Amniotic stem cell (primary cell): ENCODE measurements at places on chromosomes 6 and 20.
A peak's percentile ranks its signal among the peaks of the same experiment; 100 is the strongest.

GRCh38 chr6:27472182-27472616 is 706 bp downstream of the ZNF184 start:
- peak; percentile 41 for DNase-seq

DNA sequence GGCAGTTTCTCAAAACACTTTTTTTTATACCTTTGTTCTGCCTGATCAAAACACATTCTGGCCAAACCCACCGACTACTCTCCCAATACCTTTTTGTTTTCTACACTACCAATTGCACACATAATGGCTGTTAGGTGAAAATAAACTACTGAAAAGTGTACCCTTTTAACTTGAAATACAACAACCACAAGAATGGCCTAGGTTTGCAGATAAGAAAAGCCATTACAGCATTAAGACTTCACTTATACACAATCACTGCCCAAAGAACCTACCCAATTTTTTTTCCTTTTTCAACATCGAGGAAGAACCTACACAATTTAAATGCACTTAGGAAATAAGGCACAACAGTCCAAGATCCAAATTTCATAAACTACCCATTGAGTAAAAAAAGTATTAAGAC is 1.8 kb downstream of the SEC63 start:
- no peak for DNase-seq

GRCh38 chr6:83536034-83536646 is 23.8 kb downstream of the PRSS35 start:
- peak; percentile 20 for DNase-seq

GRCh38 chr6:21608601-21609000 is 15.1 kb downstream of the SOX4 start:
- no peak for DNase-seq

GRCh38 chr6:32559747-32560146 is 29.7 kb upstream of the HLA-DRB5 start:
- no peak for DNase-seq

DNA sequence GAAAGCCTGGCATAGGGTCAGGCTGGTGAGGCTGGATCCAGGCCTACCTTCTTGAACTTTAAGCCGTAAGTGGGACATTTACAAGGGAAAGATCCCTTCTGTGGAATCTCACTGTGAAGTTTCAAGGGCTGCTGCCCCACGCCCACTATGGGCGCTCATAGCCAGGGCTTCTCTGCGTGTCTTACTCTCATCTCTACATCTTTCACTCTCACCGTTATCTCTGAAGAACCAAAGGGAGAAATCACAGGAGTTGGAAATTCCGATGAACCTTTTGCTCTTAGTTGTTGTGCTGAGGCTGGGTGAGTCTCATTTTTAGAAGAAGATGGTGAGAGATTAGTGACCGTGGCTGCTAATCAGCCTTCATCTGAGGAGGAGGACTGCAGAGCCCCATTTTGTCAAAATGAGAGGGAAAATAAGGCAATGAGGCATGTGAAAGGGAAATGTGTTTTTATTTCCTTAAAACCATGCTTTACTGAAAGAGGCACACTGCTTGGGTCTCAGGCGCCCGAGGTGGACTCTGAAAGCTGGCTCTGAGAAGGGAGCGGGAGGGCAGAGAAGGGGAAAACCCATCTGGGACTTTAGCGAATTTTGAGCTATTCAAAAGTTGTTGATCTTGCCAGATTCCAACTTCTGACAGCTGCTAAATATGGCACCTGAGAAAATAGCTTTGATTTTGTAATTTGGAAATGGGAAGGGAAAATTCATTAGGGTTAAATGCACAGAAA is 301.5 kb downstream of the CLIC5 start:
- DNase-seq = no peak

DNA sequence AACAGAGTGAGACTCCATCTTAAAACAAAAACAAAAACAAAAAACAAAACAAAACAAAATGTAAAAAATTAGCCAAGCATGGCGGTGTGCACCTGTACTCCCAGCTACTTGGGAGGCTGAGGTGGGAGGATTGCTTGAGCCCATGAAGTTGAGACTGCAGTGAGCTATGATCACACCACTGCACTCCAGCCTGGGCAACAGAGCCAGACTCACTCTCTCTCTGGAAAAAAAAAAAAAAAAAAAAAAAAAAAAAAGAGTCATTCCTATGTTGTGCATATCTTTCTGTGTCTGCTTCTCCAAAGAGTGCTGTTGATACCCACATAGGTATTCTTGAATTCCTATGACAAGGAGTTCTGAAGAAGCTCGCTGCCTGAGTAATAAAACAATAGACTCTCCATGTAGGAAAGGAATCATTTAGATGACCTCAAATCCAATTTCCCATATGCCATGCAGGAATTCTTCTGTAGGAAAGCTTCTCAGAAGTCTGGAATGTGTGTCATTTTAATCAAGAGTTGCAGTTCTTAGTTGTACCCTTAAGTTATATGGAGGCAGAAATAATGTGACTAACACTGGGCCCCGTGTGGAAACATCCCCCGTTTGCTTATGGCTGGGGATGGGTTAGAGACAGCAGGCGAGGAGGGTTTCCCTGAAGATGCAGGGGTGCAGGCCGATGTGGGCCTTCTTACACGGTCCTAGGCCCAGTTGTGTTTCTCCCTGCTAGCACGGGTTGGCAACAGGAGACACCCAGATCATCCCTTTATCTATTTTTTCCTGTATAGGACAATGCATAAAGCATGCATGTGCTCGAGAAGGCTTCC is 79.4 kb downstream of the ZDHHC14 start:
- no peak for DNase-seq

DNA sequence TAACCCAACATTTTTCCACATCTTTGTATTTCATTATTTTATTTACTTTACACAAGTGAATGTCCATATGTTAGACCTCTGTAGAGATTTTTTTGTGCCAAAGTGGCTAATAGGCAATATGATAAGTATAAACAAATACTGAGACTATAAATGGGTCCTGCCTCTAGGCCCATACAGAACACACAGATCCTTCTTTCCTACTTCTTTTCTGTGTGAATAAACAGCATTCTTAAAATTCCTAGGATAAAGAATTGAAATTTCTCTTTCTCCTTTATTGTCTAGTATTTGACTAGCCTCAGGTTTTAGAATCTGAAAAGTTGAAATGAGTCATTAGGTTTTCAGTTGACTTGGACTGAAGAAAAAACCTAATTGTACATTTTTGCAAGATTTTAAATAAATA is 46.3 kb upstream of the HS3ST5 start:
- DNase-seq = no peak

- no peak for DNase-seq
Observed at GRCh38 chr6:55708711-55709110, 129.7 kb upstream of the HMGCLL1 start.

DNA sequence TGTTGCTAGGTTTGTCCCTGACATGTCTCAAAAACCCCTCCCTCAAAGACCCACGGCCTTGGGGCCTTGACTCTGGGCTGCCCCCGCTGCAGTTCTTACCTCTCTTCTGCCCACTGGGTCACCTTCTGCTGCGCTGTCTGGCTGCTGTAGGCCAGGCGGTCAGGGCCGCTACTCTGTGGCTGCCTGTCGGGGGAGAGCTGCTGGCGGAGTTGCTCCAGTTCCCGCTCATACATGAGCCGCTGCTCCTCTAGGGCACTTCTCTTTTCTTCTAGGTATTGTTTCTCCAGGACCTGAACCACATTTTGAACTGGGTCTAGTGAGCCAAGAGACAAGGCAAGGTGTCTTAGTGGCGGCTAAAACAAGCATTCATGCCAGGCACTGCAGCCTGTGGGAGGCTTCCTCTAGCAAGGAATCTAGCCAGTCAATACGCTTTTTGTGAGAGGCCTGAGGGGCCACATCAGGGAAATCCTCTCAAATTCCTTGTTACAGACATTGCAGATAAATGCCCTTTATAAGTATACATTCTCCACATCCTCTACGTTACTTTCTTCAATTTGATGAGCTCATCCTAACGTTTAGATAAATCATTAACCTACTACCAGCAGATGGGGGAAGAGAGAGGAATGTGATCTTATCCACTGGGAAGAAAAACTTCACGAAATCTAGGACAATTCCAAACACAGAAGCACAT is 110.3 kb upstream of the NUP153 start:
- no peak for DNase-seq

GRCh38 chr20:63381781-63382431 is 20.8 kb upstream of the CHRNA4 start:
- no peak for DNase-seq

- DNase-seq = no peak
Observed at GRCh38 chr20:64033981-64034493, 1.9 kb upstream of the C20orf204 start.

GRCh38 chr6:166830185-166830890 is 126.0 kb downstream of the RNASET2 start:
- DNase-seq = no peak

DNA sequence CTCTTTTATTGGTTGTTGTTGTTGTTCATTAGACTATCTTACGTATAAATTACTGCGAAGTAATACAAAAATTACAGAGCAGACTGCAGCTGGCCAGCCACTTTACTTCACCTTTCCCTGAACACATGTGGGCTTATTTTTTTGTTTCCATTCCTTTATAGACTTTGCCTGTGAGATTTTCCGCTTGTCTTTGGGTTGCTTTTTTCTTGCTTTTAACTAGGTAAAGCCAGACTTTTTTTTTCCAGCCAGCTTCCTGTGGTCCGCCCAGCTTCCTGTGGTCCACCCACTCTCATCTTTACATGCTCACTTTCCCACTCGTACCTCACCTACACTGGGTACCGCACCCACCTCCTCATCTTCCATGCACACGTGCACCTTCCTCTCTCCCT is 79.0 kb downstream of the IPCEF1 start:
- DNase-seq = no peak
